Activated CD8-positive, alpha-beta memory T cell treated with anti-CD3 and anti-CD28 coated beads for 36 hours (primary cell): ENCODE measurements at places on chromosomes 7 and 10. TPM values are rescaled to one million over a fixed set of nuclear protein-coding genes. Genes with fewer than 3 reads are reported as not detected.

Gene HOXA3
- not detected for total RNA-seq

Gene FOXL3
- total RNA-seq: not detected

Gene A1CF
- total RNA-seq: not detected

Gene CHST15
- total RNA-seq: not detected

Gene UBTD1
- 2.3 TPM for total RNA-seq

Gene KIF11
- 40.5 TPM for total RNA-seq

Gene TAS2R38
- not detected for total RNA-seq

Gene ZNF365
- total RNA-seq: 0.29 TPM

Gene CFAP58
- total RNA-seq: 0.21 TPM

Gene SLC26A5
- total RNA-seq: not detected

Gene GSAP
- total RNA-seq: 1.6 TPM

Gene ZKSCAN1
- total RNA-seq: 40.4 TPM

Gene RPEL1
- 0.08 TPM for total RNA-seq

Gene SPDYE5
- not detected for total RNA-seq

Gene NUTM2A
- 0.38 TPM for total RNA-seq

Gene CTAGE4
- 1.2 TPM for total RNA-seq

Gene INHBA
- total RNA-seq: not detected

Gene TSPAN33
- 19.2 TPM for total RNA-seq

Gene GRID2IP
- total RNA-seq: 0.40 TPM

Gene GIMAP2
- 30.6 TPM for total RNA-seq

Gene WASHC2A
- 28.8 TPM for total RNA-seq

Gene TPK1
- total RNA-seq: 16.2 TPM

Gene POM121C
- total RNA-seq: 72.4 TPM
